SK-N-DZ (cell line): ENCODE measurements at places on chromosomes 2 and 18.
A peak's percentile ranks its signal among the peaks of the same experiment; 100 is the strongest.

- no peak for DNase-seq
These were observed 201.4 kb downstream of the CELF4 start for GRCh38 chr18:37364237-37364636.

DNA sequence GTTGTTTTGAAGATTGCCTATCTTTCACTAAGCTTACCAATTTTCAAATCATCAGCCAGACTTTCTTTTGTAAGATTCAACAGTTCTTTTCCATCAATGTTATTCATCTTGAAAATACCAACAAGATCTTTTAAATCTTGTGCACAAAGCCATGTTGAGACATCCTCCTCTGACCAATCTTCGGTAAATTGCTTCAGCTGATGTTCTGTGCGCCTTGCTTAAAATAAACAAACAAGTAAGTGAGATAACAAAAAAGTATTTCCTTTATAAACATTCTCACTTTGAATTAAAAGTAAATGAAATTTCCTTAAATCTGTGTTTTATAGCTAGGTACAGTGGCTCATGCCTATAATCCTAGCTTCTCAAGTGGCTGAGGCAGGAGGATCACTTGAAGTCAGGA is 30.3 kb downstream of the WDSUB1 start:
- no peak for DNase-seq

DNA sequence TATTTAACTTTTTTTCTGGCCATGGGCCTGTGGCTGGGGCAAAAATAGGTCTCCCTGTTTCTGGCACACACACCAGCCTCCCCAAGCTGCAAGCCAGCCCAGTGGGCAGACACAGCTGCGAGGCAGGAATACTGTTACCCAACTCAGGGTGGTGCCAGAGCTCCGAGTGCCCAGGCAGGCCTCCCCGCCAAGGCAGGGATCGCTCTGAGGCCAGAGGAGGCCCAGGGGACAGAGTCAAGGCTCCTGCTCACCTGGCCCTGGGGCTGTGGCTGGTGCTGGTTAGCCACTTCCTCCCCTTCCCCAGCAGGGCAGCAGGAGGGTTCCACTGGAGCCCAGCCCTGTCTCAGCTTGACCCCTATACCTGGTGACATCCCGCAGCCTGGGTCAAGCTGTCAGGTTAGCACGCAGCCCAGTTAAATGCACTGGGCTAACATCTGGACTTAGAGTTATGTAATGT is 67.1 kb upstream of the EPAS1 start:
- no peak for DNase-seq

DNA sequence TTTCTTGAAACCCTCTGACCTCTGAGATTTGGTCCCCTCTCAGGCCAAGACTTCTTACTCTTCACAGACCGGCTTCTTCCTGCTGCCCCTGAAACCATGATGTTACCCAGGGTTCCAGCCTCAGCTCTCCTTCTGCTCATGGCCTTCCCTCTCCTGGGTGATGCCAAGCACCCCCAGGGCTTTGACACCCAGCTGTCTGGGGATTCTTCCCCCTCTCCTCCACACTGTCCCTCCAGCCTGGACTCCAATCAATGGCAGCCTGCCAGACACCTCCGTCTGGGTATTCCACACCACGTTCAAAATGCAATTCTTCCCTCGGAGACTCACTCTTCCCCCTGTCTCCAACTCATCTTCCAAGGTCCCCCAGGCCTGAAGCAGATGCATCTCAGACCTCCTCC is 25.0 kb downstream of the SPP2 start:
- no peak for DNase-seq

GRCh38 chr2:37585295-37585908 is 86.0 kb downstream of the CDC42EP3 start:
- no peak for DNase-seq

DNA sequence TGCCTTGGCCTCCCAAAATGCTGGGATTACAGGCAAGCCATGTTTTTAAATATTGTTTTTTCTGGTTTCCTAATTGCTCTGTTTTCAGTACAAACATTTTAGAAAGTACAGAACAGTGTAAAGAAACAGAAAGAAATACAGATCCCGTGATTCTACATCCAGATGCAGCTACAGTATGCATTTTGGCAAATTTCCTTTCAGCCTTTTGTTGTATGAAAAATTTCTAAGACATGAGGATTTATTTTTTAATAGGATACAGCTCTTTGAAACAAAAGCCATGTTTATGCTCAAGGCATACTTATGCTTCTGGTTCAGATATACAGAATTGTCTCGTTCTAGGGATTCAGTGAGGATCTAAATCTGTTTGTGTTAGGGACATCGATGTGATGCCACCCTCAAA is 109.5 kb downstream of the MAP2 start:
- DNase-seq = no peak

GRCh38 chr2:46076875-46077274 is 220.3 kb upstream of the EPAS1 start:
- no peak for DNase-seq

- DNase-seq = no peak
These were observed 42.1 kb downstream of the RAPH1 start for GRCh38 chr2:203492965-203493364.

DNA sequence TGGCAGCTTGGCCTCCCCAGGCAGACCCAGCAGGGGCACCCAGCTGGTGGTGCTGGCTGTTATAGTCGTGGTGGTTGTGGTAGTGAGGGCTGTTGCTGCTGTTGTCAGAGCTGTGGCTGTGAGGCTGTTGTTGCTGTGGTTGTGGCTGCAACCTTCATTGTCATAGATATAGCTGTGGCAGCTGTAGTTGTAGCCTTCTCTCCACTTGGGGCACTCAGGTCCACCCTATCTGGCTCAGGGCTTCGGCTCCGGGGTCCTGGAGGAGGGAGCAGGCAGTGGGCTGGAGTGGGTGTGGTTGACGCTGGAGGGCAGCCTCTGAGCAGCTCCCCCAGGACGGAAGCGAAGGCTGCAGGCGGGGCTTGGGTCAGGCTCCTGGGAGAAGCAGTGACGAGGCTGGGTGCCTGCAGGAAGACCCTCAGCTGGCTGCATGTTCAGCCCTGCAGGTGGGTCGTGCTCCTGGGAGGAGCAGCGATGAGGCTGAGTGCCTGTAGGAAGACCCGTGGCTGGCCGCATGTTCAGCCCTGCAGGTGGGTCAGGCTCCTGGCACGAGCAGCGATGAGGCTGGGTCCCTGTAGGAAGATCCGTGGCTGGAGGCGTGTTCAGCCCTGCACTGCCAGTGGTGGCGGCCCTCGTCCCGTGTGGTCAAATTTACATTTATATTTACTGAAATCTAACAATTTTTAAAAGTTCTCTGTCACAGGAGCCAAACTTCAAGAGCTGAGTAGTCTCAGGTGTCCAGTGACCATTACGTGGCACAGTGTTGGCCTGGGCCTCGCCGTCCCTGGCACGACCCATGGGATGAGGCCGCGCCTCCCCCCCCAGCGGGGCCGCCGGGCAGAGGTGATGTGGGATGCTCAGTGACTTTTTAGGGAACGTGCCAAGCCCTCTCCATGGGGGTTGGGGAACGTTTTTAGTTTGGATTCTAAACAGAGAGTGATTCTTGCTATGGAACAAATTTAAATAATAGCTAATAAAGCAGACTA is 79.2 kb upstream of the PXDN start:
- peak; percentile 78 for DNase-seq

DNA sequence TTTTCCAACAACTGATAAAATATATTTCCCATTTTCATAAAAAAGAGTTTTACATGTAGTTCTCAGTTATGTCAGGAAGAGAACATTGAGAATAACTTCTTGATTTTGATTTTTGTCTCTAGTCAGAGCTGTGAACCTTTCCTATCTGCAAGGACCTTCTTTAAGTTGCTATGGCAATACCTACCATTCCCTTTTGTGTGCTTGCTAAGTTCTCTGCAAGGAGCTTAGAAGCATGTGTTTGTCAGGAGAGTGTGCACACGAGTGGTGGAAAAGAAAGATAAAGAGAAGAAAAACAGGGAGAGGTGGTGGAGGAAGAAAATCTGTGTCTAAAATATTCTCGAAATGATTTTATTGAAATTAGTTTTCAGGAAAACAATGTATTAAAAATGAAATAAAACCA is 140.3 kb upstream of the SLC8A1 start:
- no peak for DNase-seq

- DNase-seq = no peak
These were observed 177.5 kb upstream of the ETAA1 start for GRCh38 chr2:67219651-67220050.

GRCh38 chr2:109475531-109476210 is 138.1 kb downstream of the SEPTIN10 start:
- DNase-seq = no peak

DNA sequence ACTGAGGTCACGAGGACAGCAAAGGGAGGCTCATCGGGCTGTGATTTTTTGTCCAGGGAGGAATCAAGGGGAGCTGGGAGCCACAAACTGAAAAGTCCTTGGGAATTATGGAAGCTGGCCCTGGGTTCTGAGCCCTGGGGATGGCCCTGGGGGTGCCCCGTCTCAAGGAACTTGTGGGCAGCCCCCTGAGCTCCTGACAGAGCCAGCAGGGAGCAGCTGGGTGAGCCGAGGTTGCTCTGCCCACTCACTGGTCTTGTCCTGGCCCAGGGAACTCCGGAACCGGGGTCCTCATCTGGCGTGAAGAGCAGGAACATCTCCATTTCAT is 61.3 kb upstream of the HDAC4 start:
- no peak for DNase-seq
